ENCODE measurements at places on chromosomes 2 and 18.

DNA sequence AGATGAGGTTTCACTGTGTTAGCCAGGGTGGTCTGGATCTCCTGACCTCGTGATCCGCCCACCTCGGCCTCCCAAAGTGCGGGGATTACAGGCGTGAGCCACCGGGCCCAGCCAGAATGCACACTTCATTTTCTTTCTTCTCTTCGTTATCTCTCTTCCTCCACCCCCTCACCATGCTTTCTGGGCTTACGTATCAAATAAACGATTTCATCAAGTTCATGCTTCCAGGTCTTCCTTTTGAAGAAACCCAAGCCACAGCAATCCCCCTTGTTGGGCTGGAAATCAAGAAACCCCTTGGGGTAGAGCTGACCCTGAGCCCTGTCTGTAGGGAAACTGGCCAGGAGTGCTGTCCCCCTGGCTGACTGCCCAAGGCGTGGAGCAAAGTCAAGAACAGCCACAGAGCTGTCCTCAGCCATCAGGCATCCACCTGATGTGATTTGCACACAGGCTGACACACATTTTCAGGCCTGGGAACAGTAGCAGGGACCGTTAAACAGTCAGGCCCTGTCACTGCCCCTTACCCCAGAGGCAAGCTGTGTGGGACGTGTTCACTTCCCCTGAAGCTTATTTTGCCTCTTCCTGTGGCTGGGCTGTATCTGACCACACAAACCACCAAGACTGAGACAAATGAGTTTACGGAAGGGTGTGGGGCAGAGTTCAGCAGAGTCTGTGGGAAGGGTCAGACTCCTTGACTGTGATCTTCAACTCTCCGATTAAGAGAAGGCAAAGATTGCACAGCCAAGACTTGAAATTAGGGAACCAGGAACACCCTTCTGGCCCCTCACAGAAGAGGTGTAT, 15.1 kb upstream of the NMUR1 start:
- no peak for DNase-seq

GRCh38 chr18:47658498-47658897, 272.0 kb downstream of the SMAD2 start:
- no peak for DNase-seq

GRCh38 chr2:165408186-165408585, 61.3 kb upstream of the CSRNP3 start:
- no peak for DNase-seq

DNA sequence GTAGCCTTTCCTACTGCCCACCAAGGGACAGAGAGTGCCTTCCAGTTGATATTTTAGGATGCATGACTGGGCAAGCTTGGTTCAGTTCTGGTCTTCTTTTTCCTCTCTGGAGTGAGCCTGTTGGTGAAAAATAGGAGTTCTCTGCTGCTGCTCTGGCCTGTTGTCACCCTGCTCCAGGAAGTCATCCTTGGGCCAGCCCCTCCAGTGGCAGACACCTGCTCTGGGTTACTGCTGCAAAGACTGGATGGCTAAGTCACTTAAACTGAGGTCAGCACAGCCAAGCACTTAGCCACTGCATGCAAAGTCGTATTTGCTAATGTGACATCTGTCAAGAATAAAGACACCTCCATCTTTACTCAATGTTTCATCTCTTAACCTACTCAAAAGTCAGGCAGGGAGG, 219.6 kb upstream of the ID2 start:
- DNase-seq, result no peak

GRCh38 chr18:74380916-74381315, 65.3 kb downstream of the C18orf63 start:
- no peak for DNase-seq

Measured in C1 segment of cervical spinal cord (tissue), 14 donors.